ENCODE measurements at places on chromosomes 5 and 9.

DNA sequence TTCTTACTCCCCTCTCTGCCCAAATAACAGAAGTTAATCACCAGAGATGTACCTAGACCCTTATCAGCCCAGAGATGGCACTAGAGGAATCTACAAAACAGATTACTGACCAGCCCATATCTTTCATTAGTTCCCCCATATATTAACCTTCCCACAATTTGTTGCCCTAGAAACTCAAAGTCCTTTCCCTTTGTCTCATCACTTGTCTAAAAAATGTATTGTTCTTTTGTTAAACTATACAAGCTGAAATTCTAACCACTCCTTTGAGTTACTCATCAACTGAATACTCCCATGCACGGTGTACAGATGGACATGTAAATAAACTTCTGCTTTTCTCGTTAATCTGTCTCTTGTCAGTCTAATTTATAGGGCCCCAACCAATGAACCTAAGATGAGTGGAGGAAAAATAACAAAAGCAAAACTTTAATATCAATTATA, 130.9 kb downstream of the CCDC192 start:
- peak; percentile 64 for DNase-seq

- DNase-seq: no peak
Measured at GRCh38 chr9:130138171-130138653, 34.0 kb upstream of the NCS1 start.

GRCh38 chr9:93822229-93822628, 132.9 kb downstream of the BARX1 start:
- DNase-seq: no peak

GRCh38 chr5:32023816-32024215, 150.3 kb downstream of the GOLPH3 start:
- no peak for DNase-seq

GRCh38 chr5:111278858-111279504, 54.8 kb downstream of the CAMK4 start:
- DNase-seq: no peak

- no peak for DNase-seq
Measured at GRCh38 chr9:98453589-98454311, 198.3 kb upstream of the TBC1D2 start.

DNA sequence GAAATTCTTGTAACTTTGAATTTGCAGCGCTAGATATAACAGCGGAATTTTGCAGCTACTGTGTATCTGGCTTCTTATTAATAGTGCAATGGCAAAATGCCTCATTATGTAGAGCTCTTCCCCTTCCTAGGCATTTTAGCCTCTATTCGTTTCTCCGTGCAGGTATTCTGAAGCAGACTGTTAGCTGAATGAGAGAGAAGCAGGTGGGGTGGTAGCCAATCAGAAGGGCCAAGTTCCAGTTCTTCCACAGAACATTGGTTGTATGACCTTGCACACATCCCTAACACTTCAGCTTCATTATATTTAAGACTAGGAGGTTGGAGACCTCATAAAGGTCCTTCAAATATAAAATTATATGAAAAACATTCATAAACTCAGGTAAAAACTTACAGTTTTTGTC, 1.2 kb upstream of the VPS13A start:
- DNase-seq: no peak

DNA sequence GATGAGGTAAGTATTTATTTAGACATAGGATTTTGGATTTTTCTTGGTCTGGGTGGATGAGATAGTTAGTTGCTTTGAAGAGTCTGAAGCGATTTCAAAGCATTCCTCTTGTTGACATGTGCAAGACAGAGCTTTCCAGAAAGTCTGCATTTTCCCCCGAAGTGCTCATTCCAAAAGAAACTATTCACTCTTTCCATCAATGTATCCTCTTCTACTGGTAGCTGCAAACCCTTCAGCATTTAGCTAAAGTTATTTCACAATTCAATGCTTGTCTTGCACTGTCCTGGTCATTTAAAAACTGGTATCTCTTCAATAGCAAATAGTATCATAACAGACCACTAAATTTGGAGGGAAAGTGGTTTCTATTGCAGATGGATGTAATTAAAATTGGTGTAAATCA, 13.0 kb downstream of the NREP start:
- DNase-seq: no peak

GRCh38 chr9:4762108-4762885, 21.3 kb upstream of the AK3 start:
- DNase-seq: peak; percentile 68

GRCh38 chr9:84371737-84372136, 31.2 kb upstream of the SLC28A3 start:
- DNase-seq: no peak

- DNase-seq: no peak
Measured at GRCh38 chr5:137706841-137707240, 29.0 kb downstream of the KLHL3 start.

DNA sequence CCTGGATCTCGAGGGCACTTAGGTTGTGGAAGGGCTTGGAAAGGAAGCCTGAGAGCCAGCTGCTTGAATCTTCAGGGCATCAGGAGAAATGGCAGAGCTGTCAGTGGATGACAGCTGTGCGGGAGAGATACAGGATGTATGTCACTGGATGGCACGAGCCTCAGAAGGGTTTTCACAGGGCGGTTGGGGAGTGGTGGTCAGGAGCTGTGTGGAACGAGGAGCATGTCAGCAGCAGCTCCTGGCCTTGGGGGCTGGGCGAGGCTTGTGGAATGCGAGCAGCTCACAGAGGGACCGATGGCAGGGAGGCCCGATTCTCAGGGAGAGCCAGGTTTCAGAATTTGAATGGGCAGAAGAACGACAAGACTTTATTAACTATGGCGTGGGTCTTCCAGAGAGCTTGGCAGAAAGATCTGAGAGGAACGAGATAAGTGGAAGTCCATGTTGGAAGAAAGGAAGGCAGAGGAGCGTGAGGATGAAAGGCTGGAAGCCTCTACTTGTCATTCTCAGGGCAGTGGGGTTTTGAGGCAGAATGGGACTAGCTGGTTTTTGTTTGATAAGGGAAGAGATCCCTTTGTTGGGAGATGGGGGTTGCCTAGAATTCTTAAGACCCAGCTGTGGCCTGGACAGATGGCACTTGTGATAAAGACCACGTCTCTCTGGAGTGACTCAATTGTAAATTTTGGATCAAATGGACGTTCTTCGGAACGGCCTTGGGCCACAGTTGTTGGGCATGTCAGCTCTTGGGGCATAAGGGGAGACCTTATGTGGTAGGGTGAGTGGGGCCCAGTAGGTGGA, 60.3 kb downstream of the SNX30 start:
- no peak for DNase-seq

- no peak for DNase-seq
Measured at GRCh38 chr5:162323466-162323865, 255.9 kb downstream of the GABRG2 start.

DNA sequence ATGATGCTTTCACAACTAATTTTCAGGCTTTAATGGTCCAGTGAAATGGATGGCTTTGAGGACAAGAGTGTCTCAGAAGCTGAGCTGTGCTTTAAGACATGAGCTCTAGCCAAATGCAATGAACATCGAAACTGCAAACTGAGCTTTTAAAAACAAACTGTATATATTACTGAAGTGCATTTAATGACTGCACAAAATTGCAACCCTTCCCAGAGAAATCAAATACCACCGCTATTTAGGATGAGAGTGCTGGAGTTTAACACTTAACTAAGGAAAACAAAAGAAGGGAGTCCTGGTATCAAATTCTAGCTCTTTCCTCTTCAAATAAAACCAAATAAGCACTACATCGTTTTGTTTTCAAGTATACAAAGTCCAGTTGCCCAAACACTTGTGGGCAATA, 163.9 kb downstream of the SLF1 start:
- no peak for DNase-seq

- DNase-seq: no peak
Measured at GRCh38 chr5:95664204-95664786, 17.7 kb downstream of the RFESD start.

DNA sequence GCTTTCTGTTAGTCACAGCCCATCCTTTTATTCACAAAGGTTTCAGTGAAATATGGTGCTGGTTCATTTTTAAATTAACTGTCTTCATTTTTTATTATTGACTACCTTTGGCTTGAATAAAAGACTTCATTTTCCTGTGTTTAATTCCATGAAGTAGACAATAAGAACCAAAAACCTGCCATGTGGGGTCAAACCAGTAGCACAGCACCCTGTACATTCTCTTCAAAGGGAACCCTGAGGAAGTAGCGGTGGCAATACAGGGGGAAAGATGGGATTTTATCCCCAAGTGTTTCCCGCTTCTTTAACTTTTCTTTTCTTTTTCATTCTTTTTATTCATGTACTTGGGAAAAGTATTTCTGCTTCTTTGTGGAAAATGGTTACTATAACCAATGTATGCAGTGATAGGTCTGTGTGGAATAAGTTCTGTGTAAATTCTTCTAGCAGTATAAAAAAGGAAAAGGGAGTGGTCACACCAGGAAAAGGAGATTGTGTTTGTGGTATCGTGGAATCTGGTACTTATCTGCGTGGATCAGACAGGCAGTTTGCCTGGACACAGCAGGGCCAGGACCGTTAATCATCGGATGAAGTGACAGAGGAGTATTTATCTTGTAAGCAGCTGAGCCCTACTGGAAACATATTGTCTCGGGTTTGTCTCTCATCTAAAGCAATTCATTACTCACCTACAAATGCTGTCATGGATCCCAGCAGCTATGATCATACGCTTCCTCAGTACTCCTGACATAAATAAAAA, 94.2 kb downstream of the PPIC start:
- DNase-seq: no peak

DNA sequence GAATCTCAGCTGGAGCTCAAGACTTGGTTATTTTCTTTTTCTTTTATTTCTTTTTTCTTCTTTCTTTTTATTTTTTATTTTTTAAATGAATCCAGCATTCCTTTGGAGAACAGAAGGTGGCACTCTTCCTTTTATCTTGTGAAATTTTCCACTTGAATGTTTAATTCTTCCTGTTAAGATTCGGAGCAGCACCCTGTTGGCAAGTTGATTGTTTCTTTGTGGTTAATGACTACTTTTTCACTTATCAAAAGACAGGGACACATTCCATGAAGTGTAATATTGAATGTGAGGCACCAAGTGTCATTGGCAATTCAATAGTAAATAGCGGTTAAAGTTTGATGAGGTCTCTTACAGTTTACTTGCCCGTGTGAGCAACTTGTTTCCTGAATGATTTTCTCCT, 240.5 kb upstream of the CHD1 start:
- no peak for DNase-seq

DNA sequence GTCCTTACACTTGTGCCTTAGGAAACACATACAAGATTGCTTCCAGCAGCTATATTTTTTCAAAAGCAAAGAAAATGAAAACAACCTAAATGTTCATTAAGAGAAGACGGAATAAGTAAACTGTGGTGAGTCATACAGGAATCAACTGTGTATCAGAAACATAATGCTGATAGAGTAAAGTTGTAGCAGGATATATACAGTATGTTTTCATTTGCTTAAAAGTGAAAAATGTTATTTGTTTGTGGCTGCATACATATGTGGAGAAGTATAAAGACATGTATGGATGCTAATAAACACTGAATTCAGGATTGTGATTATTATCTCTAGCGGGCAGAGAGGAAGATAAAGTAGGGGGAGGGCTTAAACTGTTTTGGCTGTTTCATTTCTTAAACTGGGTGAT, 8.3 kb downstream of the DCTN4 start:
- no peak for DNase-seq

GRCh38 chr5:15510831-15511230, 10.9 kb downstream of the FBXL7 start:
- no peak for DNase-seq

- no peak for DNase-seq
Measured at GRCh38 chr9:97855486-97855875, 2.5 kb downstream of the FOXE1 start.

DNA sequence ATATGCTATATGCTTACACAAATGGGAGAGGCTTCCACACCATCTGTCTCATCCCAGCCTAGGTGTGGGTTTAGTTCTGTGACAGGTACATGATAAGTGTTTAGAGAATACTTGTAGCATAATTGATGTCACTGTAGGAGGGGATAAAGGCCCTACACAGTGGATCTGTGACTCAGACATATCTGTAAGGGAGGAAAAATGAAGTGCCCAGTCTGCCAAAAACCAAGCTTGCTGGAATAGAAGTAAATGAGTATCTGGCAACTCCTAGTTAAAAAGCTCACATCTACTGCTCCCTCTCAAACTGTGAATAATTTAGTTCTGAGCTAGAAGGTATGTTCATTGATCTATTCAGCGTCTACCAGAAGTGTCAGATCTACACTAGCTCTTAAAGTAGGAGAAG, 38.9 kb upstream of the FAM174A start:
- DNase-seq: no peak

DNA sequence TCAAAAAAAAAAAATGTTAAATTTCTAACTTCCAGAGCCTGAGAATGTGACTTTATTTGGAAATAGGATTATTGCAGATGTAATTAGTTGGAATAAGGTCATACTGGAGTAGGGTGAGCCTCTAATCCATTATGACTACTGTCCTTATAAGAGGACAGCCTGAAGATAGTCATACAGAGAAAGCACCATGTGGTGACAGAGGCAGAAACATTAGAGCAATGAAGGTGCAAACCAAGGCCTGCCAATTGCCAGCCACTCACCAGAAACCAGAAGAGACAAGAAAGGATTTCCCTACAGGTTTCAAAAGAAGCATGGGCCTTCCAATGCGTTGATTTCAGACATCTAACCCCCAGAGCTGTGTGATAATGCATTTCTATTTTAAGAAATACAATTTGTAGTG, 659.2 kb upstream of the CHD1 start:
- DNase-seq: no peak

DNA sequence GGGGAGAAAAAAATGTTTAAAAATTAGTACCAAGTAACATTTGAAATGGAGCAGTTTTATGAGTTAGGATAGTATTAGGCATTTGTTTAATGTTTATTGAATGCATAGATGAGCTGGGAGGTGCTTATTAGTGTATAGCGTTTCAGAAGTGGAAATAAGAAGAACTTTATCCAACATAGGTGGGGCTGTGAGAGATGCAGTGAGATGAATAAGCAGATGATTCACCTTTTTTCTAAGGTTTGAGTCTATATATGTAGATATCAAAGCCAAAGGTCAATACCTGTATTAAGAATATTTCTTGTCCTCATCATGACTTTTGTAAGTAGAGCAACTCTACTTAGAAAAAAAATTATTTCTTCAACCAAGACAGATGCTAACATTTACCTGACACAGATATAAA, 54.6 kb upstream of the POU4F3 start:
- DNase-seq: no peak
